ENCODE measurements at places on chromosomes 12 and 14. TPM values are rescaled to one million over a fixed set of nuclear protein-coding genes. Genes with fewer than 3 reads are reported as not detected.
A peak's percentile ranks its signal among the peaks of the same experiment; 100 is the strongest.

- H3K27ac ChIP-seq, result no peak overlapping the region
- no peak for DNase-seq
- H3K27me3 ChIP-seq, result no peaks in the 10 kb centered on the region
- no peaks in the 10 kb centered on the region for H3K4me1 ChIP-seq
- no peak overlapping the region for H3K4me3 ChIP-seq
- H3K36me3 ChIP-seq, result no peaks in the 10 kb centered on the region
Measured at GRCh38 chr14:76595266-76595665, 166.0 kb upstream of the VASH1 start.

DNA sequence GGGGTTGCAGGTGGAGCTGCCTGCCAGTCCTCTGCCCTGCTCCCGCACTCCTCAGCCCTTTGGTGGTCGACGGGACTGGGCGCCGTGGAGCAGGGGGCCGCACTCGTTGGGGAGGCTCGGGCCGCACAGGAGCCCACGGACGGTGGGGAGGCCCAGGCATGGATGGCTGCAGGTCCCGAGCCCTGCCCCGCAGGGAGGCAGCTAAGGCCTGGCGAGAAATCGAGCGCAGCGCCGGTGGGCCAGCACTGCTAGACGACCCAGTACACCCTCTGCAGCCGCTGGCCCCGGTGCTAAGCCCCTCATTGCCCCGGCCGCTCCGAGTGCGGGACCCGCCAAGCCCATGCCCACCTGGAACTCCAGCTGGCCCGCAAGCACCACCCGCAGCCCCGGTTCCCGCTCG is 221.8 kb downstream of the BTG1 start:
- H3K27me3 ChIP-seq, result no peaks in the 10 kb centered on the region
- H3K36me3 ChIP-seq, result no peaks in the 10 kb centered on the region
- DNase-seq, result no peak
- no peak overlapping the region for H3K4me3 ChIP-seq
- no peak overlapping the region for H3K27ac ChIP-seq
- no peaks in the 10 kb centered on the region for H3K4me1 ChIP-seq

- H3K36me3 ChIP-seq, result no peaks in the 10 kb centered on the region
- no peak for DNase-seq
- H3K4me1 ChIP-seq, result peaks cover 38% of the 10 kb centered on the region
- H3K4me3 ChIP-seq, result no peak overlapping the region
- no peaks in the 10 kb centered on the region for H3K27me3 ChIP-seq
- H3K27ac ChIP-seq, result no peak overlapping the region
Measured at GRCh38 chr12:26732005-26732908, 100.7 kb downstream of the ITPR2 start.

DNA sequence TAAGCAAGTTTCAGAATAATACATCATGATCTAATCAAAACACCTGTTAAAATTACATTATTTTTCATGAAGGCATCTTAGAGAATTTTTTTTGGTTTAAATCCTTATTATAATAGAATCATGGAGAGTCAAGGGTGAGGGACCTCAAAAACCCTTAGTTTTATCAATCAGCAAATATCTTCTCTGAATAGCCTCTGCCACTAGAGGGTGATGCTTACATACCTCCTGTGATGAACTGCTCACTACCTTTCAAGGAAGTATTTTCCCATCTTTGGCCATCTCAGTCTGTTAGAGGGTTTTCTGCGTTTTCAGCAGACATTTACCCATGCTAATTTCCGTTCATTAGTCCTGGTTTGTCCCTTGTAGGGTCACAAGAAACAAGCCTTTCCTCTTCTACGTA is 200.2 kb downstream of the TRHDE start:
- H3K27me3 ChIP-seq, result no peaks in the 10 kb centered on the region
- no peak for DNase-seq
- H3K4me1 ChIP-seq, result no peaks in the 10 kb centered on the region
- no peak overlapping the region for H3K4me3 ChIP-seq
- H3K36me3 ChIP-seq, result no peaks in the 10 kb centered on the region

- no peak overlapping the region for H3K27ac ChIP-seq
- no peaks in the 10 kb centered on the region for H3K27me3 ChIP-seq
- no peak overlapping the region for H3K4me3 ChIP-seq
- peak; percentile 40 for DNase-seq
- H3K4me1 ChIP-seq, result no peaks in the 10 kb centered on the region
Measured at GRCh38 chr14:21748869-21749303, 75.3 kb upstream of the OR4E1 start.

DNA sequence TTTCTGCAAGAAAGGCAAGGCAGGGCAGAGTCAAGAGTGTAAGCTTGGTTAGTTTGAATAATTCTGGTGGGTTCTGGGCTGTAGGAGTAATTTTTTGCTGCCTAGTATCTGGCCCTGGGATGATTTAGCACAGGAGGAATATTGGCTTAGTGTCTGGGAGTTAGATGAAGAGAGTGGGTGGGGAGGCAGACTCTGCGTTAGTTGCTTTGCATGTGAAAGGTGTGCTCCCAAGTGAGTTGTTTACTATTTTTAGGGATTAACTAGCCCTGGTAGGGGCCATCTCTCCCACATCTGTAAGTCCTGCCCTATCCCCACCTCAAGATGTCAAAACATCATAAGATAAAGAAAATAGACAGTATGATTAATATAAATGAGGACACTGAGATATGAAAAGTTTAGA is 249.7 kb downstream of the LRIG3 start:
- H3K36me3 ChIP-seq, result no peaks in the 10 kb centered on the region
- DNase-seq, result no peak
- no peaks in the 10 kb centered on the region for H3K27me3 ChIP-seq
- no peak overlapping the region for H3K4me3 ChIP-seq
- no peak overlapping the region for H3K27ac ChIP-seq

SMOC1 gene
- not detected for total RNA-seq

RASSF3 gene
- 83.2 TPM for total RNA-seq

- no peak overlapping the region for H3K27ac ChIP-seq
- H3K36me3 ChIP-seq, result no peaks in the 10 kb centered on the region
- H3K4me1 ChIP-seq, result no peaks in the 10 kb centered on the region
- H3K4me3 ChIP-seq, result no peak overlapping the region
- no peaks in the 10 kb centered on the region for H3K27me3 ChIP-seq
- DNase-seq, result no peak
Measured at GRCh38 chr14:98210045-98210672, 1061.8 kb downstream of the BCL11B start.

Data from transverse colon (tissue), 4 donors.